ENCODE measurements at places on chromosomes 4 and X.

GRCh38 chrX:119784747-119785446 is 6.5 kb downstream of the RPL39 start:
- H3K36me3 ChIP-seq, result peaks cover 16% of the 10 kb centered on the region
- peak; percentile 38 for DNase-seq
- no peak overlapping the region for H3K4me3 ChIP-seq
- H3K4me1 ChIP-seq, result peaks cover 12% of the 10 kb centered on the region

DNA sequence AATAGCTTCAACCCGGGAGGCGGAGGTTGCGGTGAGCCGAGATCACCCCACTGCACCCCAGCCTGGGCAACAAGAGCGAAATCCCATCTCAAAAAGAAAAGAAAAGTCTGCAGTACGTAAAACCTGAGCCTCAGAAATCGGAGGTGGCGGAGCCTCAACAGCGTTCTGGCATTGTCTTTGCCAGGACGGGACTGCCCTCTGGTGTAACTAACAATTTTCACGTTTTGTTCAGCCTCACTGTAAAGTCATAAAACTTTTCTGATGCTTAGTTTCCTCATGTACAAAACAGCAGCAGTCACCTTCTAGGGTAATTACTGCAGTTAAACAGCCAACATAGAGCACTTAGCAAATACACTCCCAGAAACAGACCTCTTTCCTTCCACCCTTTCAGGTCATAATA is 121.7 kb downstream of the RBM47 start:
- H3K27me3 ChIP-seq, result no peaks in the 10 kb centered on the region
- no peaks in the 10 kb centered on the region for H3K4me1 ChIP-seq
- H3K4me3 ChIP-seq, result no peak overlapping the region

DNA sequence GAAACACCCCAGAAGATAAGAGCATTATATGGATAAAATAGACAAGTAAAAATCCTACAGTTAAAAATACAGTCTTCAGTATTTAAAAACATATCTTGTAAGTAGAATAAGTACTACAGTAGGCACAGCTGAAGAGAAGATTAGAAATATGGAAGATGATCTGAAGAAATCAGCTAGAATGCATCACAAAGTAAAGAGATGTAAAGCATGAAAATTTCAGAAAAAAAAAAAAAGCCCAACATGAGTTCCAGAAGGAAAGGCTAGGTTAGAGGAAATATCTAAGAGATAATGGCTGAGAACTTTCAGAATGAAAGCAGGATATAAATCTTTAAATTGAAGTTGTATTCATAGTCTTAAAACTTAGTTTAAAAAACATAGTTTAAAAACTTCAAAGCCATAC is 21.0 kb downstream of the EPGN start:
- H3K4me1 ChIP-seq, result no peaks in the 10 kb centered on the region
- DNase-seq, result no peak
- no peak overlapping the region for H3K27ac ChIP-seq
- H3K27me3 ChIP-seq, result no peaks in the 10 kb centered on the region
- H3K4me3 ChIP-seq, result no peak overlapping the region

DNA sequence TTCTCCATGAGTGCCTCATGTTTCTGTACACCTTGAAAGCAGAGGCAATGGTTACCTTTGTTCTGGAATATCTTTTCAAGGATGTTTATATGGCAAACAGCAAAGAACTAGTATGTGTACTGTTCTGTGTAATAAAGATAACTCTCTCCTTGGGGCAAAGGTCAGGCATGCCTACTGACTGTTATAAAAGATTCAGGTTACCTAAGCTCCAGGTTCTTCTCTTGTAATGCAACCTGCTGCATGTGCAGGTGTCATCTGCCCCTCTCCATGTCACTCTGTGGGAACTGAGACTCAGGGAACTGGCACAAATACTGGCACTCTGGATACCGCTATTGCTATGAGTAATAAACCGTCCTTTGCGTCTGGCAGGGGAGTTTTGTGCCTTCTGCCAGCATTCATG is 5.4 kb upstream of the TRPC3 start:
- no peaks in the 10 kb centered on the region for H3K4me1 ChIP-seq
- no peak overlapping the region for H3K4me3 ChIP-seq
- no peaks in the 10 kb centered on the region for H3K36me3 ChIP-seq

DNA sequence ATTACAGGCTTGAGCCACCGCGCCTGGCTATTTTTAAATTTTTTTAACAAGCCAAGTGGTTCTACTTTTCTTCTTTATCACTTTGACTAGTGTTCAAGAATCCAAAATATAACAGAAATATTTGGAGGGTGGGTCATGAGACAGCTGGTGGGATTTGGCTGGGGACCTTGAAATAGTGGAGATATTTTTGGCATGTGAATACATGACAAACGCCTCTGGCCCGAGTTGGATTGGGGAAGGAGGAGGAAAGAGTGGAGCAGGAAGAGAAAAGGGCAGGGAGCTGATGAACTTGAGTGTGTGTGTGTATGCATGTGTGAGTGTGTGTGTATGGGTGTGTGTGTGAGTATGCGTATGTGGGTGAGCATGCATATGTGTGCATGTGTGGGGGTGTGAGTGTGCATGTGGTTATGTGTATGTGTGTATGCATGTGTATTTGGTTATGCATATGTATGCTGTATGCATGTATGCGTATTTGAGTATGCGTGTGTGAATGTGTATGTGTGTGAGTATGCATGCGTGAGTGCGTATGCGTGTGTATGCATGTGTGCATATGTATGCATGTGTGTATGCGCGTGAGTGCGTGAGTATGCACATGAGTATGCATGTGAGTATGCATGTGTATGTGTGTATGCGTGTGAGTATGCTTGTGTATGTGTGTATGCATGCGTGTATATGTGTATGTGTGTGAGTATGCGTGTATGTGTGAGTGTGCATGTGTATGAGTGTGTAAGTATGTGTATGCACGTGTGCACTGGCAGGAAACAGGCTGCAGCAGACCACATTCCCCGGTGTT is 49.6 kb downstream of the JADE1 start:
- no peak overlapping the region for H3K27ac ChIP-seq
- H3K4me1 ChIP-seq, result no peaks in the 10 kb centered on the region
- no peaks in the 10 kb centered on the region for H3K27me3 ChIP-seq
- no peak overlapping the region for H3K4me3 ChIP-seq
- H3K36me3 ChIP-seq, result peaks cover 3% of the 10 kb centered on the region

GRCh38 chr4:169210504-169211118 is 60.1 kb downstream of the SH3RF1 start:
- H3K4me1 ChIP-seq, result no peaks in the 10 kb centered on the region
- DNase-seq, result no peak
- no peaks in the 10 kb centered on the region for H3K27me3 ChIP-seq
- no peaks in the 10 kb centered on the region for H3K36me3 ChIP-seq
- H3K4me3 ChIP-seq, result no peak overlapping the region
- H3K27ac ChIP-seq, result no peak overlapping the region

GRCh38 chr4:183855323-183856190 is 49.5 kb upstream of the STOX2 start:
- no peaks in the 10 kb centered on the region for H3K27me3 ChIP-seq
- H3K4me3 ChIP-seq, result no peak overlapping the region
- no peak for DNase-seq

DNA sequence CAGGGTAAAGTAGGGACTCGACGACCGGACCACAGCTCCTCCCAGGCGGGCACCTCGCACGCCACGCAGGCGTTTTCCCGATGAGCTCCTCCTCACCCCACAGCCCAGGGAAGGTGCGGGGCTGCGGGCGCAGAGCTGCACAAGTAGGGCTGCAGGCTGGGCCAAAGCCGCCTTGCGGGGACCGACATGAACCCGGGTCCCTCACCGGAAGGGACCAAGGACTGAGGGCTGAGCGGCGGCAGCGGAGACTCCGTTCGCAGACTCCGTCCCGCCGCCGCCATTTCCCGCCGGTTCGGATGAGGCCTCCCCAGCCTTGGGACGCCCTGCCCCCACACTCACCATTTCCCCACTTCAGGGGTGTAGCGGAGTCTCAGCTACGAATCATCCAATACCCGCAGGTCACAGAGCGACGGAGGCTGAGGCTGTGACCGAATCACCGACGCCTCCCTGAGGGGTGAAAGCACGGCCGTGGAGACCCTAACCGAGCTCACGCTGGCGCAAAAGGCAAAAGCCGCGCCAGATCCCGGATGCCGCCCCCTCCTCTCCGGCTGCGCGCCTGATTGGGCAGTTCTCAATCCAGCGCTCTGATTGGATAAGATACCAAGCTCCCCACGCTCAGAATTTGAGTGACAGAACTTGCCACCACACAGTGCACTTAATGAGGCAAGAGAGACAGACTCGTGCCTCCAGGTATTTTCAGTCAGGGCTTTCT is at the start of gene ZNF732:
Gene ZNF732 (minus strand): TSS at position 506 of the 712 bp plus-strand sequence. CDS start 164 bp downstream, at position 342.
- H3K4me1 ChIP-seq, result no peaks in the 10 kb centered on the region
- peak within 1 kb of the TSS; percentile 11 for H3K4me3 ChIP-seq
- no peaks in the 10 kb centered on the region for H3K36me3 ChIP-seq
- H3K27ac ChIP-seq, result no peak within 1 kb of the TSS

GRCh38 chr4:61493041-61493440 is 292.9 kb downstream of the ADGRL3 start:
- no peaks in the 10 kb centered on the region for H3K36me3 ChIP-seq
- H3K4me3 ChIP-seq, result no peak overlapping the region
- no peak for DNase-seq
- no peaks in the 10 kb centered on the region for H3K27me3 ChIP-seq
- no peaks in the 10 kb centered on the region for H3K4me1 ChIP-seq
- H3K27ac ChIP-seq, result no peak overlapping the region

DNA sequence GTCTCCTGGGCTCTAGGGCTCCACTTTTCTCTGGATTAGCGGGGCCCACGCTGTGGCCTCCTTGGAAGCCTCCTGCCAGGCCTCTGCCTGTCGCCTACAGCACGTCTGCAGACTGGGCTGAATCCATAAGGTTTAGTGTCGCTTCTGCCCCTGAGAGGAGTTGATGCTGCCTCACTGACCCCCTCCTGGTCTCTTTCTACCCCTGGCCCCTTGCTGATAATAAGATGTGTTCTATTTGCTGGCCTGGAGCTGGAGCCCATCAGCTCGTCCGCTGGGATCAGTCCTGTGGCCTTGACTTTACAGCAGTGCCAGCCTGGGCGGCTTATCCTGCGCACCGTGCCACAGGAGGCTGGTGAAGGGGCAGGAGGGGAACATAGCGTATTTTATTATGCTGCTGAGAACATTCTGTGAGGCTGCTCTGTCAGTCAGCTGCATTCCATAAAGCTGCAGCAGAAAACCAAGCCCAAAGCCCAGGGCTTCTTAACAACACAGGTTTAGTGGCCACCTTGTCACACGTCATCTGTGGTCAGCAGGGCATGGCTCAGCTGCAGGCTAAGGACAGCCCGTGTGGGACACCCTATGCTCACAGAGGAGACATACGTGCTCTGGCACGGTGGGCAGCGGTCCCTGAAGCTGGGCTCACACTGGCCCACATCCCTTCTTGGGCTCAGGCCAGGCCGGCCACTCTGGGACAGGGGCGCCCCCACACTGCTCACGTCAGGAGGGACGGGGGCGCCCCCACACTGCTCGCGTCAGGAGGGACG is 29.3 kb upstream of the HGFAC start:
- no peak overlapping the region for H3K27ac ChIP-seq
- H3K4me3 ChIP-seq, result no peak overlapping the region
- DNase-seq, result no peak
- H3K27me3 ChIP-seq, result no peaks in the 10 kb centered on the region
- no peaks in the 10 kb centered on the region for H3K4me1 ChIP-seq

DNA sequence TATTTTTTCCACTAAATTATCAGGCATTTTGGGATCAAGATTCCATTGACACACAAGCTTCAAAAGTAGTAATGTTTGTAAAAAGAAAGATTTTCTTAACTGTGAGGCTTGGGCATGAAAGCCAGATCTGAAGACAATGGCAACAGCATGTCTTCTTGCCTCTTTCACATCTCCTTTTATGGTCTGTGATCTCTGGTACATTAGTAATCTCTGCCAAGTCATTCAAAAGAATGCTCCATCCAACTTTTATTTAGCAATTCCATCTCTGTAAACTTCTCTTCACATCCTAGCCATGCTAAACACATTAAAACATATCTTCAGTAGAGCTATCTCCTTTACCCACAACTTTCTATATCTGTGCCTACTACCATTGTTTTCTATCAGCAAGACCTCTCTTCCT is 465.4 kb downstream of the FAT4 start:
- no peak overlapping the region for H3K27ac ChIP-seq
- DNase-seq, result no peak
- H3K27me3 ChIP-seq, result no peaks in the 10 kb centered on the region
- no peaks in the 10 kb centered on the region for H3K4me1 ChIP-seq

- H3K36me3 ChIP-seq, result no peaks in the 10 kb centered on the region
- no peak overlapping the region for H3K27ac ChIP-seq
- H3K27me3 ChIP-seq, result no peaks in the 10 kb centered on the region
- H3K4me1 ChIP-seq, result no peaks in the 10 kb centered on the region
- DNase-seq, result no peak
Measured at GRCh38 chr4:138200236-138200590, 41.9 kb downstream of the SLC7A11 start.

GRCh38 chr4:78553529-78554060 is 2.0 kb downstream of the ANXA3 start:
- H3K27me3 ChIP-seq, result peaks cover 10% of the 10 kb centered on the region
- H3K4me1 ChIP-seq, result no peaks in the 10 kb centered on the region
- no peak overlapping the region for H3K4me3 ChIP-seq
- no peaks in the 10 kb centered on the region for H3K36me3 ChIP-seq
- DNase-seq, result no peak

GRCh38 chr4:175405961-175406360 is 406.1 kb downstream of the GPM6A start:
- H3K4me3 ChIP-seq, result no peak overlapping the region
- H3K27me3 ChIP-seq, result no peaks in the 10 kb centered on the region
- H3K4me1 ChIP-seq, result no peaks in the 10 kb centered on the region
- no peak for DNase-seq

DNA sequence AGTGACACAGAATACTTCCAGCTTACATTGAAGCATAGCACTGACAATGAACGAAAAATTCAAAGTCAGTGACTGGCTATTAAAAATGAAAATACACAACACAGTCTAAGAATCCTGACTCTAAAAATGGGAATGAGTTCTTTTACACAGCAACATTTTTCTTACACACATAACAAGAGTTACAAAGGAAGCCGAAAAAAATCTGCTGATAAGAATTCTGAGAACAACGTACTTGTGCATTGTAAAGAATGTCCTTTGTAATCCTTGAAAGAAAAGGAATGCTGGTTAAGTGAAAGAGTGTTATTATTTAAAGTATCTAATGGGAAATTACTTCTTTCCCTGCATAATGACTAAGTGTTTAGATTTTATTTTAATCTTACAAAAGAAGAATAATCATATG is 199.4 kb downstream of the PRDM5 start:
- no peaks in the 10 kb centered on the region for H3K27me3 ChIP-seq
- H3K27ac ChIP-seq, result no peak overlapping the region
- H3K4me1 ChIP-seq, result no peaks in the 10 kb centered on the region
- no peak for DNase-seq
- H3K4me3 ChIP-seq, result no peak overlapping the region

DNA sequence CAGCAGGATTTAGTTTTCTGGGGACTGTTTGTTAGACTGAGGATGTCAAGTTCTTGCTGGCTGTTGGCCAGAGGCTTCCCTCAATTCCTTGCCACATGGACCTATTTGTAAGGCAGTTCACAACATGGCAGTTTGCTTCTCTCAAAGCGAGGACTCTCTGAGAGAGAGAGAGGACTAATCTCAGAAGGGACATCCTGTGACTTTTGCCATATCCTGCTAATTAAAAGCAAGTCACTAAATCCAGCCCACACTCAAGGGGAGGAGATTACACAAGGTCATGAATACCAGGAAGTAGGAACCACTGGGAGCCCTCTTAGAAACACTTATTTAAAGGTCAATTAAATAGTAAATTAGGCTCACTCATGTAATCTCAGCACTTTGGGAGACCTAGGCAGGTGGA is 38.2 kb downstream of the PPP1R2C start:
- no peaks in the 10 kb centered on the region for H3K4me1 ChIP-seq
- H3K27me3 ChIP-seq, result no peaks in the 10 kb centered on the region
- no peak for DNase-seq
- no peak overlapping the region for H3K4me3 ChIP-seq
- H3K36me3 ChIP-seq, result no peaks in the 10 kb centered on the region
